Renal cortical epithelial cell (primary cell): ENCODE measurements at places on chromosomes 16 and 17. TPM values are rescaled to one million over a fixed set of nuclear protein-coding genes. Genes with fewer than 3 reads are reported as not detected.

GRCh38 chr17:10702574-10702973 lies 5.2 kb downstream of the ADPRM start:
- DNase-seq = peak; percentile 72

DNA sequence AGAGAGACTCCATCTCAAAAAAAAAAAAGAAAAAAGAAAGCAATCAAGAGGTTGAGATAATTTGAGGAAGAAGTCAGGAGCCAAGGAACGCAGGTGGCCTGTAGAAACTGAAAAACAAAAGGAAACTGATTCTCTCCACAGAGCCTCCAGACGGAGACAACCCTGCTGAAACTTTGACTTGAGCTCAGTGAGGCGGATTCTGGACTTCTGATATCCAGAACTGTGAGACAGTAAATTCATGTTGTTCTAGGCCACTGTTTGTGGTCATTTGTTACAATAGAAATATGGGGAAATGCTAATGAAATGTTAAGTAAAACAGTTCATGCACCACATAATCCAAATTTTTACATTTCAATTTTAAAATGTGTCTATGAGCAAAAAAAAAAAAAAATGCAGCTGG lies 5.2 kb downstream of the MBTPS1 start:
- DNase-seq = no peak

DNA sequence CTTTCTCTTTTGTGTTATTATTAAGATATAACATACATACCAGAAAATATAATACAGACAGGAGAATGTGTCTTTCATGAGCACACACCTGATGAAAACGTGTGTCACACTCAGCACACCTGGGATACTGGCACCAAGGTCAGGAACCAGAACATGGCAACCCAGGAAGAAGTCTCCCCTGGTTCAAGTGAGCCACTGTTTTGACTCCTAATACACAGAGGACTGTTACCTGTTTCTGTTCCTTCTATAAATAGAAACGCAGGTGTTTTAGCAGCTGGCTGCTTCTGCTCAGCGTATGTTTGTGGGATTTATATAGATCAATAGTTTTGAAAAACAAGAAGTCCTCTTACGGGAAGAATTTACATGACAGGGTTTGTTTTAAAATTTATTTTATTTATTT lies 3.5 kb downstream of the SEC14L1 start:
- DNase-seq = no peak

DNA sequence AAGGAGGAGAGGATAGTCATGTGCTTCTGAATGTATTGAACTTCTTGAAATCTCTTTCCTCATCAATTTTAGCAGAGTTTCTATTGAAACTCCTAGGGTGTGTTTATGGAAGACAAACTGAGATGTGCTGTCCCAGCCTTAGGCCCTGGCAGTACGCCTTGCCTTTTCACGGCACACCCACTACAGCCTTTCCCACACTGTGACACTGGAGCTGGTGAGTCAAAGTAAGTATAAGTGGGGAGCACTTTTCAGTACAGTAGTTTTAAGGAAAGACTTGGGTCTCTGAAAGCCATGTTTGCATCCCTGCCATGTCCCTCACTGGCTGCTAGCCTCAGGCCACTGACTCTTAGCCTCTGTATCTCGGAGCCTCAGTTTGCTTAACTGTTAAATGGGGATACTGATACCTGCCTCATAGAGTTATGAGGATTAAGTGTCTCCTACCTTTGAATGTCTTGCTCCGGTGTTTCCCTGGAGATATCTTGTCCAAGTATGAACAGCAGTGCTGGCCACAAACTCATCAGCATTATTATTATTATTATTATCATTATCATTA lies 144.7 kb upstream of the CRHR1 start:
- no peak for DNase-seq

- DNase-seq = no peak
These were observed 13.4 kb downstream of the RTN4RL1 start for GRCh38 chr17:2011411-2012371.

DNA sequence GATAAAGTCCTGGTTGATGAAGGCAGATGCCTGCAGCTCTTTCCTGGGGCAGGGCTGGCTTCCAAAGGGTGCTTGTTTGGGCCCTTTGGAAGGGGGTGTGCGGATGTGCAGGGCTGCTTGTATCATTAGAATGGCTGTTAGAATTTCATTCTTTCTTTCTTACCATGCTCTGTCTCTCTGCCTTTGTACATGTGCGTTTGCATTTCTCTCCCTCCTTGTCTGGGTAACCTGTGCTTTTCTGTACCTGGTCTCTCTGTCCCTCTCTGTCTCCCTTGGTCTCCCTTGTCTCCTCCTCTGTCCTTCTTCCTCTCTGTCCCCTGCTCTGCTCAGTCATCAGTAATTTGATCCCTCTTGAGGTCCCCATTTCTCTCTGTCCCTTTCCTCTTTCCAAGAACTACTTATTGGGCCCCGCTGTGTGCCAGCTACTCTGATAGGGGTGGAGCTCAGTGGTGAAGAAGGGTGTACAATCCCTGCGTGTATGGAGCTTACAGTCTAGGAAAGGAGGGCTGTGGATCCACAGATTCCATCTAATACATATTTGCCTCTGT lies 69.3 kb downstream of the PLCG2 start:
- DNase-seq = no peak

- no peak for DNase-seq
These were observed 13.0 kb upstream of the NETO2 start for GRCh38 chr16:47156680-47157215.

- DNase-seq = peak; percentile 35
These were observed 132.4 kb downstream of the CA10 start for GRCh38 chr17:52026075-52026474.

GRCh38 chr17:73341350-73342049 lies 29.7 kb upstream of the CDC42EP4 start:
- no peak for DNase-seq

- DNase-seq = peak; percentile 26
These were observed 1.0 kb downstream of the SPAG5 start for GRCh38 chr17:28597606-28598383.

GRCh38 chr17:42459801-42460281 lies 1.2 kb downstream of the ATP6V0A1 start:
- peak; percentile 85 for DNase-seq

DNA sequence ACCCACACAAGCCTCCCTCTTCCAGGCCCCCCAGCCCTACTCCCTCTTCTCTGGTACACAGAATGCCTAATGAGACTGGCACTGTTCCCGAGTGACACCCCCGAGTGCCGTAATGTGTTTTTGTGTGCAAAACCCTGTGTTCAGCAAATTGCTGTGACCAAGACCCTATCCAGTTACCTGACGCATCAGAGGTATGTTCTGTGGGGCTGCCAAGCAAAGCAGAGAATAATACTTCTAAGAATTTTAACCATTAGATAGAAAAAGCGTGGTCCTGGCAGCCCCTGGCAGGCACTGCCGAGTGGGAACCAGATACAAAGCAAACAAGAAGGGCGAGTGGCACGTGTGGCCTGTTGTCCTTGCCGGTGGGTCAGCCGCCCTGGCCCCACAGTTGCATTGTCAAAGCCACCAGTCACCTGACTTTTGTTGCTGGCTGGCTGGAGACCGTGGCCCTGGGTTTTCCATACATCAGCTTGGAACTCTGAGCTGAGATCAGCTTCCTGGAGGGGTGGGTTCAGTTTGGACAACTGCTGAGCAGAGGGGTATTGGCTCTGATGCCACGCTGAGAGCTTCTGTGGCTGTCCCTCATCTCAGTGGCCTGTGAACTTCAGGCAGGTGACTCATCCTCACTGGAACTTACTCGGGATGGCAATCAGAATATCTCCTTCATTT lies 69.1 kb upstream of the BRD7 start:
- no peak for DNase-seq

- DNase-seq = no peak
These were observed 1047.9 kb upstream of the RBFOX1 start for GRCh38 chr16:6284731-6285130.

DNA sequence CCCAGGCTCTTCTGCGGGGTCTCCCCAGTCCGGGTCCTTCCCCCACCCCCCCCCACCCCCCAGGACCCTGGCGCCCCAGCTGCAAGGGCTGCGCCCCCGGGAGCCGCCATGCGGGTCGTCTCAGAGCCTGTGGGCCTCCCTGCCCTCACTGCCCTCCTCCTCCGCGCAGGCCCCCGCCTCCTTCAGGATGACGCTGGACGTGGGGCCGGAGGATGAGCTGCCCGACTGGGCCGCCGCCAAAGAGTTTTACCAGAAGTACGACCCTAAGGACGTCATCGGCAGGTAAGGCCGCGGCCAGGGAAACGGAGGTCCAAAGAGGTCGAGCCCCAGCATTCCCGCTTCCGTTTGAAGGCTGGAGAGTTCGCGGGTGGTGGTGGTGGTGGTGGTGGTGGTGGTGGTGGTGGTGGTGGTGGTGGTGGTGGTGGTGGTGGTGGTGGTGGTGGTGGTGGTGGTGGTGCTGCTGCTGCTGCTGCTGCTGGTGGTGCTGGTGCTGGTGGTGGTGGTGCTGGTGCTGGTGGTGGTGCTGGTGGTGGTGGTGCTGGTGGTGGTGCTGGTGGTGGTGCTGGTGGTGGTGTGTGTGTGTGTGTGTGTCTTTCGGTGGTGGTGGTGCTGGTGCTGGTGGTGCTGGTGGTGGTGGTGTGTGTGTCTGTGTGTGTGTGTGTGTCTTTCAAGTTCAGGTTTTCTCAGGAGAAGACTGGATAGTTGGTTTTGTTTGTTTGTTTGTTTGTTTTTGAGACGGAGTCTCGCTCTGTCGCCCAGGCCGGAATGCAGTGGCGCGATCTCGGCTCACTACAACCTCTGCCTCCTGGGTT lies 615 bp downstream of the PHKG2 start:
- DNase-seq = peak; percentile 8

- no peak for DNase-seq
These were observed 1308.0 kb downstream of the CDH11 start for GRCh38 chr16:63813862-63814261.

DNA sequence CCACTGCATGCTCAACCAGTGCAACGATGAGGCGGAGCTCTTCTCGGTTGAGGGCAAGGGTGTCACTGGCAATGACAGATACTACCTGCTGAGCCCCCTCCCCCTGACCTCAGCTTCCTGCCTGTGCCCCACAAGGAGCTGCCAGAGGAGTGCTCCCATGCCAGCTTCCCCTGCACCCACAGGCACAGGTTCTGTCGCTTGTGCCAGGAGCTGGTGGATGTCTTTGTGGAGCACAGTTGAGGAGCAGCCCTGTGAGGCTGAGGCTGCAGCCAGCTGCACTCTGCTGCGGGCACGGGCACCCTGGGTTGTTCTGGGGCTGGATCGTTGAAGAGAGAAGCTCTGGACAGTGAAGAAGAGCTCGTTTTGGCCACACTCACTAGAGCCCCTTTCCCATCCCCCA lies 165.3 kb upstream of the ZNF267 start:
- DNase-seq = no peak

- no peak for DNase-seq
These were observed 27.8 kb downstream of the COG4 start for GRCh38 chr16:70495425-70496182.

DNA sequence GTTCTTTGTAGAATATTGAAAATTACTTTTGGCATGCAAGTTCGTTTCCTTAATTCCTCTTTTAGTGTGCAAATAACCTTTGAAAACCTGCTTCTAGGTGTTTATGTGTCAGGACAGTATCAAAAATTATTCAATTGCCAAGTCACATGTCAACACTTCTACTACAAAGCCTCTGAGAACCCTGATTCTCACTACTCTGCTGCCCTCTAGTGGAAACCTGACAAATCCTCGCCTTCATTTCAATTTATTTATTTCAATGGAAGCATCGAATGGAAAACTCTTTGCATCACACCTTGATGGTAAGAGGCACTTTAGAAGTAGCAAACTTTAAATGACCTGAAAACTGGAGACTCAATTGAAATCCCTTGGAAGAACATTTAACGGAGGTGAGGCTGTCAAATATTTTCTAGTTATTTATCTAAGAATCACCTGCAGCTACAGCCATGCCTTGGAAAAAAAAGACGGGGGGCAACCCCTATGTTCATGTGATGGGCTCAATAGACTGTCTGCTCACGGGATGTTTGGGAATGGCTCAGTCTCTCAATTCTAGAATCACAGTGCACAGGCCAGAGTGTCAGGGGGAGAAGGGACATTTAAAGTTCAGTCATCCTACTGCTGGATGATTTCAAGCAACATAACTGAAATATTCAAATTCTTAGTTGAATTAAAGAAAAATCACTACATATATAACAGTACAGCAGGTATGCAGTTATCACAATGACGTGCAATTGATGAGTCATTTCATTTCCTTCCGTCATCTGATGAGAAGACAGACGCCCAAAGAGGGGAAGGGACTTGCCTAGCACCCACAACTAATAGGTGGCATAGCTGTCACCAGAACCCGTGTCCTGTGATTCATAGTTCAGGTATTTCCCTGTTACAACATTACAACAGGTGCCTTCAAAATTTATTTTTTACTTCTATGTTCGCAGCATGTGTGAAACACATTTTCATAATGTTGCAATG lies 563.9 kb downstream of the TOX3 start:
- peak; percentile 78 for DNase-seq

DNA sequence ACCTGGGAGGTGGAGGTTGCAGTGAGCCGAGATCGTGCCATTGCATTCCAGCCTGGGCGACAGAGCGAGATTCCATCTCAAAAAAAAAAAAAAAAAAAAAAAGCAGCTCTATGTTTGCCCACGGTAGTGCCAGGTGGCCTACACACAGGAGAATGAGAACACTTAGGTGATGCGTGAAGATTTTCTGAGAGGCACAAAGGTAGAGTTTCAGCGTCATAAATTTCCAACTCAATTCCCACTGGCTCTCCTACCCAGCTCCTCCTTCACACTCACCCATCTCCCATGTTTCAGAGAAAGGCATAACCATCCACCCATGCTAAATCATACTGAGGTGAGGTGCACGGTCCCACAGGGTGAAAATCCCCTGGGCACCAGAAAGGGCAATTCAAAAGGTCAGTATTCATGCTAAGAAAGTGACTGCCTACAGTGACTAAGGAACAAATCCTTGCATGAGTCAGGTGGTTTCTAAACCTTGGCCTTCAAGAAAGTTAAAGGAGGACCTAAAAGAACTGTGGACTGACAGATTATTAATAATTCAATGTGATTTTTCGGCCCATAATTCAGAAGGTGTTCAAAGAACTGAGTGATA lies 4.8 kb downstream of the DCAKD start:
- DNase-seq = peak; percentile 91

DNA sequence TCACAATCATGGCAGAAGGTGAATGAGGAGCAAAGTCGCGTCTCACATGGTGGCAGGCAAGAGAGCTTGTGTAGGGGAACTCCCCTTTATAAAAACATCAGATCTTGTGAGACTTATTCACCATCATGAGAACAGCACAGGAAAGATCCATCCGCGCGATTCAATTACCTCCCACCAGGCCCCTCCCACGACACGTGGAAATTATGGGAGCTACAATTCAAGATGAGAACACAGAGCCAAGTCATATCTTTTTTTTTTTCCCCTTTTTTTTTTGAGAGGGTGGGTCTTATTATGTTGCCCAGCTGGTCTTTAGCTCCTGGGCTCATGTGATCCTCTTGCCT lies 60.0 kb downstream of the RPTOR start:
- DNase-seq = no peak

The FOXJ1 gene
- total RNA-seq = 0.17 and 1.1 TPM in 2 replicates

The UTS2R gene
- 0.10 TPM in 1 of 2 replicates, not detected in the other for total RNA-seq

The SMIM5 gene
- total RNA-seq = 0.20 and 1.6 TPM in 2 replicates

The ZNF200 gene
- 13.4 and 13.7 TPM in 2 replicates for total RNA-seq

The ABCC11 gene
- total RNA-seq = 0.05 TPM in 1 of 2 replicates, not detected in the other

The CDR2L gene
- 36.8 and 69.2 TPM in 2 replicates for total RNA-seq

The SPATA32 gene
- total RNA-seq = 0.10 TPM in 1 of 2 replicates, not detected in the other

The C16orf89 gene
- 0.15 TPM in 1 of 2 replicates, not detected in the other for total RNA-seq
